ENCODE measurements at places on chromosomes 5 and 9.
A peak's percentile ranks its signal among the peaks of the same experiment; 100 is the strongest.

DNA sequence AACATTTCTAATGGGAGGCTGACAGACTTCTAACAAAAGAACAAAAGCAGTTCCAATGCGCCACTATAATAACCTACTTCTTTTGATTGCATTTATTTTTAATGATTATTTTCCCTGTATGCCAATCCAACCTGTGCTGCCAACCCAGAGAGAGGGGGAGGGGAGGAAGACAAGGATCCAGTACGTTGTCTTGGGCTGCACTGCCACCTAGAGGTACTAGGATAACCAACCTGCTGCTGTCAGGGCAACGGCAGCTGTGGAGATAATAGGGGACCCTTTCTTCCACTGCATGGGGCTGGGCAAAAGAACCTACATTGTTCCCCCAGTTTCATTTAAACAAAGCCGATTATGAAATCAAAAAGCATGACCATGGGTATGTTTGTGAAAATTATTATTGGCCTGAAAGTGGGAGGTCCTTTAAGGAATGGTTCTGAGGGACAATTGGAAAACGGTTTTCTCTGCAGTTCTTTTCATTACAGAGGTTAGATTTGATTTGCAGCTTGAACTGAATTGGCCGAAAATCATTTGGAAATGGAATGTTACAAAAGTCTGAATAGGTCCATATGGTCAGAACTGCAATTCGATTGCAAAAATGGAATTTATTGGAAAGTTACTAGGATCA lies 101.3 kb downstream of the RASEF start:
- DNase-seq = peak; percentile 58

DNA sequence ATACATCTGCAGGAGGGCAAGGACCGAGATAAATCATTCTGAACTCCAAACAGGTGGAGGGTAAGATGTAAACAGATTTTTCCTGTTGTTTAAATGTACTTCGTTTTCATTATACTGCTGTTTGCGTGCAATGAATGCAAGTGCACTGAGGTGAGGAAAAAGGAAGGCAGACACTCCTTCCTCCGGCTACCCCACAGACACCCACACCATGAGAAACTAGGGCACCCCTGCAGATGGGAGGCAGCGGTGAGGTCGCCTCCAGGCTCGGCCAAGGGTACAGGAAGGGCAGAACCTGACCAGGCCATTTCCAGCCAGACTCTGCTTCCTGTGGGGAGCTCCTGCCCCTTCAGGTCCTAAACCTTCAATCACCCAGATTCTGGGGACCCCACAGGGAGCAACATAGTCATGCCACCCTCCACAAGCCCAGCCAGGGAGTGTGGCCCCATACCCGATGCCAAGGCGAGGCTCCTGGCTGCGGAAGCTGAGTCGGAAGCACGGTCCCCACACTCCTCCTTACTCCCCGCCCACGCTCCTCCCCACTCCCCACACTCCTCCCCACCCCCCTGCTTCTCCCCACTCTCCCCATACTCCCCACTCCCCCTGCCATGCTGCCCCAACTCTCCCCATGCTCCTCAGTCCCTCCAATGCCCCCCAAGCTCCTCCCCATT lies 37.1 kb downstream of the VAV2 start:
- no peak for DNase-seq

GRCh38 chr5:127827451-127827850 lies 124.3 kb downstream of the CCDC192 start:
- DNase-seq = no peak

DNA sequence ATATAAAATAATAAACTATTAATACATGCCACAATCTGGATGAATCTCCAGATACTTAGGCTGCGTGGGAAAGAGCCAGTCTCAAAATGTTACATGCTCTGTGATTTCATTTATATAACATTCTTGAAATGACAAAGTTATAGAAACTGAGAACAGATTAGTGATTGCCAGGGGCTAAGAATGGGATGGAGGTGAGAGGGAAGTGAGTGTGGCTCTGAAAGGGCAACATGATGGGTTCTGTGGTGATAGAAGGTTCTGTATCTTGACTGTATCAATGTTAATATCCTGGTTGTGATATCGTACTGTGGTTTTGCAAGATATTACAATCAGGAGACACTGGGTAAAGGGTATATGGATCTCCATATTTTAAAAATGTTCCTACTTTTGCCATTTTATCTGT lies 50.7 kb downstream of the SPEF2 start:
- DNase-seq = no peak

DNA sequence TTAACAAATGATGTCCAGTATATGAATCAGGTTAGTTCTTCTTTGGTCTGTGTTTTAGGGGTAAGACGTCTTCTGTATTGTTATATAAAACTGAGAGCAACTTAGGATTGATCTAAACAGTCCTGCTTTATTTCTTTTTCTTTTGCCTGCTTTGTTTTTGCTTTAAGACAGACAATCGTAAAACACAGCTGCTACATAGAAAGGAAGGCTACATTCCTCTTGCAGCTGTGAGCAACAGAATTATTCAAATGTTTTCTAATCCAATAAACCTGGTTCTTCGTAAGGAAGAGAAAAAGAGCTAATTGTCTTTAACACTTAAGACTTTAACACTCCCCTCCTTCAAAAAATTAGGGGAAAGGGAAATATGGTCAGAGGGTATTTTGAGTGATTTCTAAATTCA lies 14.6 kb downstream of the FGF1 start:
- no peak for DNase-seq

DNA sequence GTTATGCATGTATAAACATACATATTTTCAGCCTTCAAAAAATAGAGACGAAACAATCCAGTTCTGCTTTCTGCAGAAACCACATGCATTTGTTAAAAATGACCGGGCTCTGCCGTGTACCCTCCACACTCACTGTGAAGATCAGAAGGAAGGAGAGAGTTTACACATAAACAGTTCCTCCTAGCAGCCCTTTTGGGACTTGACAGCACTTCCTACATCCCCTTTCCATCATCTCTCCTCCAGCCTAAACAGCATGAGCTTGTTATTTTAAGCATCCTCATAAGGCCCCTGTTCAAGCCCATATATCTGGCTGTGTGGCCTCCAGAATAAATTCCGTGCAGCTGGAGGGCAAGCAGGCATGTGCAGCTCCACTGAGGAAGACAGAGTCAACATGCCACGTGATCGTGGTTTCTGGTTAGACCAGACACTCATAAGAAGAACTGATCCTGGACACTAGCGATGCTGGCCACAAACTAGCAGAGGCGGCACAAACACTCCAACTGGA lies 42.2 kb downstream of the NIPAL4 start:
- no peak for DNase-seq

DNA sequence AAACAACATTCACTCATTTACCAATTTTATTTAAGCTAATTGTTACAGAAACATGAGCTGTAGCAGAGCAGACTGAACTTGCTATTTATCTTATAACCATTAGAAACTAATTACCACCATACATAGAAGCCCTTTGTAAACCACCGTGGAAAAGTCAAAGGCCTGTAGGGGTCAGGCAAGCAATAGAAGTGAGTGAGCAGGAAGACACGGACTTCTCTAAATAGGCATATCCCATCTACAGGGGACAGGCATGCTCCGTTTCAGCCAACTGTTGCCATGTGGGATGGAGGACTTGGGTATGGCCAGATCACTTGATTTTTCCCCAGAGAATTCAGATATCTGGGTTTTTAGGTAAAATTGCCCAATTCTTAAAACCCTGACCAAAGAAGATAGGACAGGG lies 44.8 kb downstream of the PRRC1 start:
- no peak for DNase-seq

- no peak for DNase-seq
Observed at GRCh38 chr5:150481972-150482406, 25.9 kb upstream of the NDST1 start.

- no peak for DNase-seq
Observed at GRCh38 chr9:71146511-71146910, 25.1 kb upstream of the TRPM3 start.

- DNase-seq = no peak
Observed at GRCh38 chr9:83270116-83270515, 207.2 kb upstream of the RASEF start.

GRCh38 chr5:8997542-8998070 lies 548.3 kb downstream of the SEMA5A start:
- no peak for DNase-seq

GRCh38 chr9:76703270-76703669 lies 61.0 kb upstream of the PCA3 start:
- no peak for DNase-seq

- peak; percentile 16 for DNase-seq
Observed at GRCh38 chr5:14156650-14157492, 13.7 kb downstream of the TRIO start.

- DNase-seq = no peak
Observed at GRCh38 chr5:81547001-81547400, 153.1 kb upstream of the ACOT12 start.

GRCh38 chr9:114981063-114981462 lies 50.7 kb upstream of the TNFSF8 start:
- DNase-seq = no peak

- DNase-seq = no peak
Observed at GRCh38 chr5:154055201-154055600, 16.4 kb downstream of the MFAP3 start.

All from SHP77 (cell line).